ENCODE measurements at places on chromosomes 7 and 10.

GRCh38 chr10:74675484-74675883 is 150.9 kb upstream of the KAT6B start:
- no peak for DNase-seq

- no peak for DNase-seq
Observed at GRCh38 chr7:1085266-1085665, 2.6 kb upstream of the GPER1 start.

DNA sequence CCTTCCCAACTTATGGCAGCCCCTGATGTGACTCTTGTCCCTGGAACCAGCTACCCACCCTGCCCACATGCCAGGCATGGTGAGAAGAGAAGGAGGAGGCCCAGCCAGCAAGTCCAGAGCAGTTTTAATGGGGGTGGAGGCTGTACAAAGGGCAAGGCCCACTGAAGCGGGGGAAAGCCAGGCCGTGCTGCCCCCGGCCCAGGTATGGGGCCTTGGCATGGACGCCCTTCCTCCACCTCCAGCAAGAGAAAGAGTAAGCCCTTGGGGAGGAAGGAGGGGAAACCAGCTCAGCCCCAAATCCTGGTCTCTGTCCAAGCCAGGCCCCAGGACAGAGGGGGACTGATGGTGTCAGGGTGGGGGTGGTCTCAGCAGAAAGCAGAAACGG is 7.0 kb downstream of the NFKB2 start:
- DNase-seq, result no peak

DNA sequence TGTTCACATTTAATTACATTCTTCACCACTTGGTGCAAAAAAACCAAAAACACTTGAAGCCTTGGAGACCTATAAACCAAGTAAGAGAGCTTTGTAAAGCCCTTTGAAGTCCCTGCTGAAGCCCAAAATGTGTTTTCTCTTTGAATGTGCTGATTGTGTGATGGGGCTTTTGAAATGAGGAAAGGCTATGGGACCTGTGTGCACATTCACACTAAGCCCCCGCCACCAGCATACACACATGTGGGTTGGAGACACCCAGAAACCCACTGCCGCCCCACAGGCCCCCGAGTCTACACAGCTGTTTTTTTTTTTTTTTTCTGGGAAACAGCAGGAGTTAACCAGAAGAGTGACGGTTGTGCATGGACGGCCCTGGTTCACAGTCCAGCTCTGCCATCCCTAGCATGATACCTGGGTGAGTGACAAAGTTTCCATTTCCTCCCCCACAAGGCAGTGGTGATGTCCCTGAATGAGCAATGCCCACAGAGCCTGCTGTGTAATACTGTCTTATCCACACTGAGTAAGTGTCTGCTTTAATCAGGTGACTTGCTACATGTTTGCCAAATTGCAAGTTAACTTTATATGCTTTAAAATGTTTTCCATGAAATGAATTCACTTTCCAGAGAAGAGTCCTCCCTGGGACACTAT is 154.6 kb upstream of the GDF10 start:
- DNase-seq, result no peak

- DNase-seq, result no peak
Observed at GRCh38 chr10:73983096-73984047, 14.5 kb upstream of the VCL start.

- DNase-seq, result no peak
Observed at GRCh38 chr7:47145186-47145725, 436.7 kb downstream of the TNS3 start.

DNA sequence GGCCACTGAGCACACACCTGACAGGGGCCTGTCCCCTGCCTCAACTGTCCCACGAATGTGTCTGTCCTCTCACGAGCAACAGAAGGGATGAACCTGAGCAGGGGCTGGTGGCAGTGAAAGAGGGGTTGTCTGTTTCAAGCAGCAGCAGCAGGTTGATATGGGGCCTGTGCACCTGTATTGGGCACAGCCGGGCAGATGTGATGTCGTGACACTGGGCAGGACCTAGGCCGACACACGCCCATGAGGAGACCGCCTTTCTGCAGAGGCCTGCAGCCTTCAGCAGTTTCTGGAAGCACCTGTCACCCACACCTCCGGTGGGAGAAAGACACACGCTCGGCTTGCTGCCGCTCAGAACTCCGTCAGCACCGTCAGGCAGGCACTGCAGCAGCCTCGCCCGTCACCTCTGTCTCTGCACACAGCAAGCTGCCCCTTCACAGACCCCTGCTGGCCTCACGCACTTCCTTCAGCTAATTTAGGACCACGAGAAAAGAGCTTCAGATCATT is 48.5 kb downstream of the AMZ1 start:
- no peak for DNase-seq

DNA sequence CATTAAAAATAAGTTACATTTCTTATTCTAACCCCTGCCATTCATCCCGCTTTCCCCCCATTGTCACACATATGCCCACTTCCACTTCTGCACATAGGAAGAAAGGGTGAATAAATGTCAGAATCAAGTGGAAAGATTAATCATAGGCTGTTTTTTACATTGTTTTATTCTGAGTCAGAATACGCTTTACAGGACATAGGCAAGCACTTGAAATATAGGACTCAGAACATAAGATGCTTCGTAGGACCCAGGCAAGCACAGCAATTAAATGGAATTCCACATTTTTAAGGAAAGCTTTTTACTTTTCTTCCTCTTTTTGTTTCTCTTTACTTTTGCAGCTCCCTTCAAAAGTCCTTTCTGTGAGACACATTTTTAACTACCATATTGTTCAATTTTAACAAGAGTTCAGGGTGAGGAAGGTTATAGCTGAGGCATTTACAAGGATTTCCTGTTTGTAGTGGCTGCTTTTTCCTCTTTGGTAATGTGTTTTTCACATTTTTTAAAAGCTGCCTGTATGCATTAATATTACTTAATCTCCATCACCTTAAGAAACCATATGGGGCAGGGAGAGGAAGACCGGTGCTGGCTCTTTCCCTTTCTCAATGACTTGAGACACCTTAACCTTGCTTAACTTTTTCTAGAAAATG is 130.0 kb downstream of the TES start:
- no peak for DNase-seq

DNA sequence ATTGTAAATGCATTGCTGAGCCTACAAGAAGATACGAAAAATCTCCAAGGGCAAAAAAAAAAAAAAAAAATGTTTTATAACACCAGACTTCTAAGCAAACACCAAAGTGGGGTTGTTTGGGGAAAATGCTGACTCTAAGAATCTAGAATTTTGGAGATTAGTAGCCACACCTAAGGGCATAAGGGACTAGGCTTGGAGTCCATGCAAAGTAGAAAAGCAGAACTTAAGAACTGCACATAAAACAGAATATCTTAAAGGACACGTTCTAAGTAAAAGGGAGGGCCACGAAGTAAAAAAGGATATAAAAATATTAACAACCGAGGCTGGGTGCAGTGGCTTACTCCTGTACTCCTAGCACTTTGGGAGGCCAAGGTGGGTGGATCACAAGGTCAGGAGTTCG is 269.8 kb upstream of the AUTS2 start:
- DNase-seq, result no peak

- DNase-seq, result no peak
Observed at GRCh38 chr7:79308192-79308591, 145.3 kb downstream of the MAGI2 start.

DNA sequence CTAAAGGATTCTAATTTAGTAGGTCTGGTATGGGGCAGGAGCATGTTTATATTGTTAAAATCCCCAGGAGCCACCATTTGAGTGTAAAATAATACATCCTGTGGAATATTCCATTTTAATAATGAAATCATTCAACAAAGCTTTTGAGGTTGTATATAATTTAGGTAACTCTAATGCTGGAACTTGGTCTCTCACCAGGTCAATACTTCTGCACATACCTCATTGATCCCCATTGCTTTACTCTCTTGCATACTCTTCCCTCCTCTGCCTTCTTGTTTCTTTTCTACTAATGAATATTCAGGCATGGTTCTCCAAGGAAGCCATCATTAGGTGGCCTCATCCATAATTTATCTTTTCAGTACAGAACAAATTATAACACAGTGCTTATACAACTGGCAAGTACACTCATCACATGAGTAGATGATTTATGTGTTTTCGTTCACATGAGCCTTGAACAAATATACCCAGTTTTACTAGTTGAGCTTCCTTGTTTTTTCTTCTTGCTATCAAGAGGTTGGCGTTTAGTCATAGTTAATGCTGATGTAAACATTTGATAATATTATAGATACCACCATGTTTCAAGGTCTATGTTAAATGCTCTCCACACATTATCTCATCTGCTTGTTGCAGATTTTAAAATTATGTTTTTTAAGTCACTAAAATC is 7.2 kb downstream of the PALS2 start:
- DNase-seq, result no peak

DNA sequence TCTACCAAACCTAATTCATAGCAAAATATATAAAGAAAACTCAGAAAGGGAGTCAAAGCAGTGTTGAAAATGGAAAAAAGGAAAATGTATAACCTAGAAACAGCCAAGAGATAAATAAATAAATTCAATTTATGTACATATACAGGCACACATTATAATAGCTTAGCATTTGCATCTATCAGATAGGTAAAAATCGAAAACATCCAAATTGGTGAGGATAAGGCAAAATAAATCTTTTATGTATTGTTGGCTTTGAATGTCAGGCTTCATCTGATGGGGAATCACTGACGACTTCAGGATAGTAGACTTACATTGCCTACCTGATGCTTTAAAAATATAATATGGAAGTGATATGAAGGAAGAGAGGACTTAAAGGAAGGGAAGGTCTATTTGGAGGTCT is 20.6 kb upstream of the CHRM2 start:
- no peak for DNase-seq

- peak; percentile 68 for DNase-seq
Observed at GRCh38 chr10:31930023-31930751, 1.6 kb upstream of the ARHGAP12 start.

- no peak for DNase-seq
Observed at GRCh38 chr10:130029209-130029608, 65.1 kb upstream of the EBF3 start.

Measured in CD4-positive, alpha-beta T cell treated with Interferon alpha-2 for 1 hour (primary cell).